Activated naive CD8-positive, alpha-beta T cell treated with anti-CD3 and anti-CD28 coated beads for 36 hours (primary cell): ENCODE measurements at places on chromosomes 7 and 10.

GRCh38 chr7:19377611-19378344 is 232.6 kb upstream of the FERD3L start:
- DNase-seq = no peak

DNA sequence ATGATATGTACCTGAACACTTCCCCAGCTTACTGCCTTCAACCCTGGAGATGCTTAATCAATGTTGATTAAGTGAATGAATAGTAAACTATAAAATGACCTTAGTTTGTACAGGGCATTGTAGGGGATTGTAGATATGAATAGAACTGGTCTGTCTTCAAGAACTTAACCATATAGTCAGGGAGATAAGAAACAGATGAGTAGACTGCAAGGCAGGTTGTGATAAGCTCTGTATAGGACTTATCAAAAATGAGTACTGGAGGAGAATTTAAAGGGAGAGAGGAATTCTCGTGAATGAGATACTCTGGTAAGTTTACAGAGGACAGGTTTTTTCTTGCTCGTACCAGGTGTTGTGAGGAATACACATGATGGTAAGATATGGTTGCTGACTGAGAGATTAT is 27.6 kb downstream of the SGPL1 start:
- DNase-seq = no peak

- DNase-seq = no peak
Measured at GRCh38 chr7:80908360-80908797, 10.5 kb downstream of the SEMA3C start.

- DNase-seq = no peak
Measured at GRCh38 chr7:91325726-91326125, 61.5 kb downstream of the FZD1 start.

GRCh38 chr10:33573606-33574005 is 239.1 kb upstream of the NRP1 start:
- DNase-seq = no peak

GRCh38 chr10:113780681-113781250 is 29.3 kb downstream of the PLEKHS1 start:
- no peak for DNase-seq

DNA sequence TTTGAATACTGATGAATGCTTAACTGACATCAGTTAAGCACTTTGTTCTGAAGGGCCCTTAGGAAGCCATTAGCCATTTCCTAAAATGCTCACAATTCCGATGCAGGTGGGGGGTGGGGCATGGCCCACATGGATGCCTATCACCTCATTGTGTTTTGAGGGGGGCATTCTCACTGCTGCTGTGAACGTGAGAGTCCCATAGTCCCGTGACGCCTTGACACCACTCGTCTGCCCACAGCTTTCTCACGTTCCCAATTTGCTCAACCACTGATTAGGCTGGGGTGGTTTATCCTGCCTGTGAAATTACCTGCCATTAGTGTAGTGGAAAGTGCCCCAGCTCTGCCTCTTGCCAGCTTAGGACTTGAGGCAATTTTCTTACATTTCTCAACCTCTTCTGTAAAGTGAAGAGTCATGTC is 31.9 kb downstream of the DUSP5 start:
- peak; percentile 22 for DNase-seq

- no peak for DNase-seq
Measured at GRCh38 chr10:30748152-30748973, 118.8 kb upstream of the LYZL2 start.

DNA sequence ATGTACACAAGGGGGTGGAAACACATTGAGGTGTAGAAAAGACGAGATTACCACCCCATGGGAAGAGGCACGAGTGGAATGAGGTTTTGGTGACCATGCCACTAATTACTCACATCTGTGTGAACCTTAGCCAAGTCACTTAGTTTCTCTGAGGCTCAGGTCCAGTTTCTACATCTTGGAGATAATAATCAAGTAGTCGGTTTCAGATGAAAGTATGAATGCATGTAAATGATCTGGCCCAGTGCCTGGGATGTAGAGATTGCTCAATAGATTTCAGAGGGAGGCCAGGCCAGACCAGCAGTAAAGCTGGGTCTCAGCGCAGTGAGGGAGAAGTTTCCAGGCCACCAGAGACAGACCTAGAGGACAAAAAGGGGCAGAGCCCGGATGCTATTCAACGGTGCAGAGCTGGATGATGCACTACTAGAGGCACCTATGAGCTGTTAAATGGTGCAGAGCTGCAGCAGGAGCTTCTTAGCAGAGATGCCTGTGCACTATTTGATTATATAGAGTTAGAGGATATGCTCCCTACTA is 725.1 kb downstream of the GRID1 start:
- DNase-seq = no peak

- DNase-seq = no peak
Measured at GRCh38 chr10:87531908-87532622, 27.4 kb downstream of the MINPP1 start.

DNA sequence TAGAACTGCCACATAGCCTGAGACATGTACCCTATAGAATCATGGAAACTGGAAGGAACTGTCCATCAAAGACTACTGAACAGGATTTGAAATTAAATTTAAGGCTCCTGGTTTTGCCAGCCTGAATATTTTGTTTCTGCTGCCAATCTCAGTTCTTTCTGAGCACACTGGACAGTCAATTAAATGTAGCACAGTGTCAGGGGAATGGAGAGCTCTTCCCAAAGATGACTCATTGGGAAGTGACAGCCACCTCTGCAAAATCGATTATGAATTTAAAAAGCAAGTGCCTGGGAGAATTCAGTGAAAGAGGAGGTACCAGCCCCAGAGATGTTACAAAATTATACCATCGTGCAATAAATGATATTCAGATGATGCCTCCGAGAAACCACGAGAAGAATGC is 47.8 kb downstream of the CPXM2 start:
- no peak for DNase-seq

- no peak for DNase-seq
Measured at GRCh38 chr7:2622869-2623697, 8.7 kb upstream of the TTYH3 start.

GRCh38 chr10:52539463-52539862 is 225.4 kb downstream of the DKK1 start:
- DNase-seq = no peak

DNA sequence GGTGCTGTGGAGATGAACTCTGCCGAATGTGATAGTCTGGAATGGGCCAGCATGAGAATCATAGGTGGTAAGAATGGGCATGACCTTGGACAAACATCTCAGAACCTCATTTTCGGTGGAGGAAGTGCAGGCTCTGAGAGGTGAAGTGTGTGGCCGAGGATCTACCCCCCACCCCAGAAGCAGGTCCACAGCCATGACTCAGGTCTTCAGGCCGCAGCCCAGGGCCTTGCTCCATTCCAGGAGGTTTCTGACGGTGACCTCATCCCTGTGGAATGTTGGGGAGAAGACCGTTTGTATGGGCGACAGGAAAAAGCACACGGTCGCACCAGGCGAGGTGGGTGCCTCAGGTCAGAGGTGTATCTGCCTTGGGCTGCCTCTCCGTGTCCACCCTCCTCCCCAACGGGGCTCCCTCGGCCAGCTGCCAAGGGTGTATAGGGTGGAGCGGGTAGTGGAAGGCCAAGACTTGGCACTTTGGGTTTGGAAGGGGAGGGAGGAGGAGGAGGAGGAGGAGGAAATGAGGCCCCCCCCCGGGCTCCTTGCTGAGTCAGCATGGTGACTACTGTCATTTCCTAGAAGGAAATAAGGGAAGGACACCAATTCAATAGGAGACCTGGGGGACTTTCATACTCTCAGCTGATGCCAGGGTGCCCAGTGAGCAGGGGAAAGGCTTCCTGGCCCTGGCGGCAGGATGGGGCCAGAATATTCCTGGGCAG is 168.0 kb upstream of the RHEB start:
- DNase-seq = no peak

DNA sequence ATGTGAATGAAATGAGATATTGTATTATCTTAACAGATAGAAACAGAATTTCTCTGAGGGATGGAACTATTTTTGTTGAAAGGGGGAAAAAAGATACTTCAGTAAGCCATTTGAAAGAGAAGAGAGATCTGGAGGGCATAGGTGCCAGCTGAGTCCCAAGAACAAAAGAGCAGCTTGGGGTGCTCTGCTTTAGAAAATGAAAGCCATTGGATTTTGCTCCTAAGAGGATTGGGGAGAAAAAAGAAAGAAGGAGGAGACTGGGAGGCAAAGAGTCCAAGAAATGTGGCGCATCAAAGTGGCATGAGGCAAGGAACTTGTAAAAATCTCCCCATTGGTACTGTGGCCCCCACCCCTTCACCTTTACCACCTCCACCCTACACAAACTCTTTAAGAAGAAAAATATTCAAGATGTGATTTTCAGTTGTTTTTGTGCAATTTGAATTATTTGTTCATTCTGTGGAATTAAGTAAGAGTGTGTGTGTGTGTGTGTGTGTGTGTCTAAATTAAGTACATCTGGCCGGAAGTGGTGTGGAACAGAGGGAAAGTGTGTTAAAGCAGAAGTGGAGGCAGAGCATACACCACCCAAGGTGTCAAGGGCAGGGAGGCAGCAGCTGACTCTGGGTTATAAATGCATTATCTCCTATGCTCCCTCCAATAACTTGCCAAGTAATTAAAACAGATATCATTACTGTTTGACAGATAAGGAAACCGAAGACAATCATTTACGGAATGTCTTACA is 9.9 kb upstream of the GNAI1 start:
- DNase-seq = no peak

DNA sequence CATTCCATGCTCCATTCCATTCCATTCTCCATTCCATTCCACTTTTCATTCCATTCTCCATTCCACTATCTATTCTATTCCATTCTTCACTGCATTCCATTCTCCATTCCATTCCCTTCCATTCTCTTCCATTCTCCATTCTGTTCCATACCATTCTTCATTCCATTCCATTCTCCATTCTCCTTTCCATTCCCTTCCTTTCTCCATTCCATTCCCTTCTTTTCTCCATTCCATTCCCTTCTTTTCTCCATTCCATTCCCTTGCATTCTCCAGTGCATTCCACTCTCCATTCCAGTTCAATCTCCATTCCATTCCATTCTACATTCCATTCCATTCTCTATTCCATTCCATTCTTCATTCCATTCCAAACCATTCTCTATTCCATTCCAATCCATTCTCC is 80.3 kb downstream of the NSUN6 start:
- no peak for DNase-seq

GRCh38 chr7:18289788-18290187 is 205.8 kb upstream of the HDAC9 start:
- no peak for DNase-seq

- DNase-seq = no peak
Measured at GRCh38 chr7:68183176-68183575, 1186.5 kb downstream of the TYW1 start.

DNA sequence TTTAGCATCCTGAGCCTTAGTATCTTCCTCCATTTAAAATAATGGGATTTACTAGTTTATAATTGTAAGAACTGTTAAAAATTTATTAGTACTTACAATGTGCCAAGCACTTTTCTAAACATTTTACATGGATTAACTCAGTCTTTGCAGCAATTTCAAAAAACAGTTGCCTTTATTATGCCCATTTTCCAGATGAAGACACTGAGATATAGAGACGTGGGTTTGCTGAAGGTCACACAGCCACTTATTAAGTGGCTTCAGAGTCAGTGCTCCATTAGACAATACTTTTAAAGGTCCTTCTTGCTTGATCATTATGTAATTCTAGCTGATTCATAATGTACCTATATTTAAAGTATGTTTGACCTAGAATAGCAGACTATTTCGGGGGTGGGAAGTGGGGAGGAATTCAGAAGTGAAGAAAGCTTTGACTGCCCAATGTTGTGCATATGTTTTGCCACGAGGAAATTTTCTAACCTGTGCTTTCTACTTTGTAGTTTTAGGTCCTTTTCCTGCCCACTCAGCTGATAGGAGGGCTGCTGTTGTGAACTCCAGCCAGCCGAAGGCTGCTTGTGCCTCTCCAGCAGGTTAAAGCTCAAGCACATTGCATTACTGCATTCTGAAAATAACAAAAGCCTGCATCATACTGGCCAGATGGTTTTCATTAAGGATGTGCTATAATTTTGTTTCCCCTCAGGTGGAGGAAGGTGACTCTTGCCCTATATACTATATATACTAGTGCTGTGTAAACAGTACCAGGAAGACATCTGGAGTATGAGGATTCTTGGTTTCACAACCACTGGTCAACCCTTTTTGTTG is 4.3 kb downstream of the PLEKHA8 start:
- no peak for DNase-seq

- no peak for DNase-seq
Measured at GRCh38 chr10:71633920-71634319, 85.7 kb downstream of the C10orf105 start.

GRCh38 chr10:71045204-71045809 is 156.9 kb upstream of the PCBD1 start:
- DNase-seq = no peak

DNA sequence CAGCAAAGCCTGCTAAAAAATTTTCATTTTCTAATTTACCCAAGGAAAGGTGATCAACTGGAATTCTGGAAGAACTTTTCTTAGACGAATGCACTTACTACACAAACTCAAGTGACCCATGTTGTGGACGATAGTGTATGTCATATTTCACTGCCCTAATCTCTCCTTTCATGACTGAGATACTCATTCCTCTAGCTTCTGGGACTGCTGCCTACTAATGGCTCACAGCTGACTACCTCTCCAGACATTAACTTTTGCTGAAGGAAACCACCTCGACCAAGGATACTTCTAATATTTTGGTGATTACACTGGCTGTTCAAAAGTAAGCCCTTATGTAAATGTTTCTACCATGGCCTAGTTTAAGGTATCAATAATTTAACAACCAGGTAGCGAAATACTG is 959.9 kb upstream of the GHITM start:
- DNase-seq = no peak

GRCh38 chr7:36995776-36996175 is 271.5 kb upstream of the AOAH start:
- no peak for DNase-seq

GRCh38 chr7:9231630-9232121 is 798.3 kb downstream of the NXPH1 start:
- no peak for DNase-seq

DNA sequence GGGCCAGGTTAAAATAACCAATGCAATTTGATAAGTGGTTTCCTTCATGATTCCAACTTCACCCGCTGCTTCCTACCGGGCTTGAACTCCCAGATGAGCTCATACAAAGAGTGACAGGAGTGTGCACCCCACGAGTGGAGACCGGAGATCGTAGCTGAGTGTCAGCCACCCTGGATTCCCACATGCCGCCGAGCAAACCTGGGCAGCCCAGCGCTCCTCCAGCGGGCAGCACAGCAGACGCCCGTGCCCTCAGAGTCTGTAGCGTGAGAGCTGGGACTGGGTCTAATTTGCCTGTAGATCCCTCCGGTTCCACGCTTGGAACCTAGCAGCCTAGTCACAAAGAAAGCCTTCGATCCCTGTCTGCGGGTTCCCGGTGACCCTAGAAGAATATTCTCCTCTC is 476.1 kb upstream of the MGMT start:
- no peak for DNase-seq

- DNase-seq = no peak
Measured at GRCh38 chr7:22587322-22587721, 87.3 kb upstream of the STEAP1B start.

DNA sequence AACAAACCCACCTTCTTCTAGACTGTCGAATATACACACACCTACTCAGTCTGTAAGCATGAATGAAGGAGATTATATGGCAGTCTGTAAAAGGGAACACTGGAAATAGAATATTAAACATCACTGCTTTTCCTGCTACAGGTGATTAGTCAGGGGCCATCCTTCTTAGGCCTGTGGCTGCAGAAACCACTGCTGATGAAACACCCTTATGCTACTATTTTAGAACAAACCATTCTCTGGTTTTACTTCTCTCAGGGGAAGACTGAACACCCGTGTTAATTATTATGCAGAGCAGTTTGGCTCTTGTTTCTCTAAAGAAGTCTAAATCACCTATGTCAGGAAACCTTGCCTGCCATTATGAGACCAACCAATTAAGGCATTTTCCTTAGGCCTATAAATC is 351.1 kb upstream of the KLF6 start:
- no peak for DNase-seq

- no peak for DNase-seq
Measured at GRCh38 chr10:44009891-44010632, 361.4 kb upstream of the ZNF32 start.
